Body of pancreas (tissue), 4 donors: ENCODE measurements at places on chromosomes 13 and 19. TPM values are rescaled to one million over a fixed set of nuclear protein-coding genes. Genes with fewer than 3 reads are reported as not detected.

DNA sequence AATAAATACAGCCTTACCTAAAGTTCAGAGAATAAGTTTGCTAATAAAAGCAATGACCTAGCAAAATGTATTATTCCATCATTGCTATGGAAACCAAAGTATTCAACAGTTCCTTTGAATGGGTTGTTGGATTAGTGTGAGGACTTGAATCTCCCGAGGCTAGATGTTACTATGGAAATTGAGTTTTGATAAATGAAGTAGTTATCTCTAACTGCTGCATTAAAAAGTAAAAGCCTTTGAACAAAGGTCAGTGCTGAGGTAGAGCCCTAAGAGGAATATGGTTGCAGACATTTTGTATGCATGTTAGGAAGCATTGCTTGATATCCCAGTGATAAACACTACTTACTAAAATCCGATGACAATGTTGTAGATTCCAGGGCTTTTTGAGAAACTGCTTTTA, 6.2 kb downstream of the KLF5 start:
- peaks cover 51% of the 10 kb centered on the region for H3K4me1 ChIP-seq
- no peak for DNase-seq
- H3K36me3 ChIP-seq, result no peaks in the 10 kb centered on the region
- no peak overlapping the region for H3K4me3 ChIP-seq

- H3K4me3 ChIP-seq, result no peak overlapping the region
- no peaks in the 10 kb centered on the region for H3K36me3 ChIP-seq
- no peak for DNase-seq
- no peaks in the 10 kb centered on the region for H3K4me1 ChIP-seq
- no peak overlapping the region for H3K27ac ChIP-seq
- H3K27me3 ChIP-seq, result no peaks in the 10 kb centered on the region
Measured at GRCh38 chr19:16920816-16921529, 32.2 kb downstream of the F2RL3 start.

- H3K4me3 ChIP-seq, result no peak overlapping the region
- H3K36me3 ChIP-seq, result no peaks in the 10 kb centered on the region
- no peaks in the 10 kb centered on the region for H3K4me1 ChIP-seq
Measured at GRCh38 chr13:66503890-66504289, 726.2 kb downstream of the PCDH9 start.

- DNase-seq, result no peak
- H3K27ac ChIP-seq, result peak overlapping the region; percentile 98
- peaks cover 21% of the 10 kb centered on the region for H3K4me1 ChIP-seq
Measured at GRCh38 chr13:21059641-21060337, 1.6 kb downstream of the LATS2 start.

The IGSF23 gene
- not detected for total RNA-seq

The DAZAP1 gene
- total RNA-seq, result 63.3 TPM

GRCh38 chr19:32333227-32333626, 12.2 kb upstream of the ZNF507 start:
- H3K4me3 ChIP-seq, result no peak overlapping the region
- no peak overlapping the region for H3K27ac ChIP-seq
- DNase-seq, result no peak
- no peaks in the 10 kb centered on the region for H3K36me3 ChIP-seq

- H3K27ac ChIP-seq, result peak overlapping the region; percentile 90
- H3K27me3 ChIP-seq, result no peaks in the 10 kb centered on the region
- no peaks in the 10 kb centered on the region for H3K36me3 ChIP-seq
- H3K4me3 ChIP-seq, result no peak overlapping the region
- peak; percentile 37 for DNase-seq
Measured at GRCh38 chr19:19403373-19403901, 2.0 kb upstream of the GATAD2A start.

The FAAP24 gene
- 4.9 TPM for total RNA-seq

GRCh38 chr13:69565334-69565733, 542.3 kb upstream of the ATXN8OS start:
- no peaks in the 10 kb centered on the region for H3K27me3 ChIP-seq
- no peak for DNase-seq
- H3K36me3 ChIP-seq, result no peaks in the 10 kb centered on the region
- H3K27ac ChIP-seq, result no peak overlapping the region
- H3K4me3 ChIP-seq, result no peak overlapping the region

- H3K27ac ChIP-seq, result no peak overlapping the region
- H3K36me3 ChIP-seq, result no peaks in the 10 kb centered on the region
- H3K4me1 ChIP-seq, result peaks cover 12% of the 10 kb centered on the region
Measured at GRCh38 chr13:100610391-100611347, 22.1 kb upstream of the GGACT start.

The VN1R4 gene
- not detected for total RNA-seq

The PSG6 gene
- total RNA-seq, result not detected

The PSG1 gene
- total RNA-seq, result not detected

The ARL11 gene
- 0.52 TPM for total RNA-seq

The ONECUT3 gene
- 0.26 TPM for total RNA-seq

- no peak overlapping the region for H3K4me3 ChIP-seq
- no peaks in the 10 kb centered on the region for H3K4me1 ChIP-seq
- H3K36me3 ChIP-seq, result no peaks in the 10 kb centered on the region
- H3K27ac ChIP-seq, result no peak overlapping the region
- no peaks in the 10 kb centered on the region for H3K27me3 ChIP-seq
- no peak for DNase-seq
Measured at GRCh38 chr13:97445522-97446187, 11.7 kb downstream of the RAP2A start.

- H3K27me3 ChIP-seq, result no peaks in the 10 kb centered on the region
- H3K27ac ChIP-seq, result peak overlapping the region; percentile 40
- no peak overlapping the region for H3K4me3 ChIP-seq
- peaks cover 8% of the 10 kb centered on the region for H3K4me1 ChIP-seq
Measured at GRCh38 chr13:113926301-113926761, 47.5 kb downstream of the C13orf46 start.

GRCh38 chr13:26942184-26942583, 181.6 kb upstream of the GPR12 start:
- H3K27me3 ChIP-seq, result no peaks in the 10 kb centered on the region
- no peak overlapping the region for H3K27ac ChIP-seq
- no peaks in the 10 kb centered on the region for H3K36me3 ChIP-seq
- H3K4me1 ChIP-seq, result no peaks in the 10 kb centered on the region
- DNase-seq, result no peak

DNA sequence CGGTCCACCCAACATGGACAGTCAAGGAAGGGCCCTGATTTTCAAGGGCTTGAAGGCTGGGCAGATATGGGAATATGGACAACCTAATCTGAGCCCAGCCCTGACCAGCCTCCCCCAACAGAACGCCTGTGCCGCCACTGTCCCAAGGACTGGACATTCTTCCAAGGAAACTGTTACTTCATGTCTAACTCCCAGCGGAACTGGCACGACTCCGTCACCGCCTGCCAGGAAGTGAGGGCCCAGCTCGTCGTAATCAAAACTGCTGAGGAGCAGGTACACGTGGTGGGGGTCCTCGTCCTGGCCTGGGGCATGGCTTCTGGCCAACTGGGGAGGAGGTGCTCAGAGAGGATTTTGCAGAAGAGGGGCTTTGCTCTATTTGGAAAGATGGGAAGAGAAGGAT, 3.5 kb downstream of the CLEC4M start:
- H3K27me3 ChIP-seq, result no peaks in the 10 kb centered on the region
- no peak overlapping the region for H3K27ac ChIP-seq
- DNase-seq, result no peak
- no peaks in the 10 kb centered on the region for H3K36me3 ChIP-seq
- H3K4me1 ChIP-seq, result no peaks in the 10 kb centered on the region
- no peak overlapping the region for H3K4me3 ChIP-seq

The KIR2DL4 gene
- total RNA-seq, result not detected

The ZNF134 gene
- 10.9 TPM for total RNA-seq

The LRRC8E gene
- total RNA-seq, result 3.4 TPM

DNA sequence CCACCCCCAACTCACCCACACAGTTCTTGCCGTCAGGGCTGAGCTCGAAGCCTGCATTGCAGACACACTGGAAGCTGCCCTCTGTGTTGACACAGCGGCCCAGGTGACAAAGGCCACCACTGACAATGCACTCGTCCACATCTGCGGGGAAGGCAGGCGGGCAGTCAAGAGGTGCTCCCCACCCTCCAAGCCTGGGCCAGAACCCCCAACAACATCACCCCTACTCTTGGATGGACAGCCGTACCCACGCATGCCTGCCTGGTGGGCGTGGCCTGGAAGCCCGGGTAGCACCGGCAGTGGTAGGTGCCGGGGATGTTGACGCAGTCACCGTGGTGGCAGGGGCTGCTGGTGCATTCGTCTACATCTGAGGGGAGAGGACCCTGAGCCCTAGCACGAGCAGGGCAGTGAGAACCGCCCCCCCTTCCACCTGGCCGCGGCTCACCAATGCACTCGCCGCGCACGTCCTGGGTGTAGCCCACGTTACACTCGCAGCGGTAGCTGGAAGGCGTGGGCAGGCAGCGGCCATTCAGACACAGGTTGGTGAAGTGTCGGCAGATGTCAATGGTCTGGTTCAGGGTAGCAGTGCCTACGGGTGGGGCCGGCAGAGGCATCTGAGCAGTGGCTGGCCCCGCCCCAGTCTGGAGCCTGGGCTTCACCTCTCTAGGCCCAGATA, 13.3 kb downstream of the FBN3 start:
- peaks cover 10% of the 10 kb centered on the region for H3K4me1 ChIP-seq
- H3K27me3 ChIP-seq, result no peaks in the 10 kb centered on the region
- H3K36me3 ChIP-seq, result no peaks in the 10 kb centered on the region
- no peak for DNase-seq

DNA sequence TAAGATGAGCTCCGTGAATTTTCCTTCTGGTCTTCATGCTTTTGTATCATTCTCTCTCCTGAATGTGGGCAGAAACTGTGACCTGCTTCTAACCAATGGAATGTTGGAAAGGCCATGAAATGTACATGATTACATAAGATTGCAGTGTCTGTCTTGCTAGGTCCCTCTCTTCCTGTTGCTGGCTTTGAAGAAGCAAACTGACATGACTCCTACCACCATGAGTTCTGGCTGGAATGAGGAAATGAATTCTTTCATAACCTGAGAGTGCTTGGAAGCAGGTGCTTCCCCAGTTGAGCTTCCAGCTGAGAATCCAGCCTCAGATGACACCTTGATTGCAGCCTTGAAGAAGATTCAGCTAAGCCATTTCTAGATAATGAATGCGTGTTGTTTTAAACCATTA, 275.0 kb upstream of the MIR17HG start:
- no peaks in the 10 kb centered on the region for H3K36me3 ChIP-seq
- H3K4me1 ChIP-seq, result no peaks in the 10 kb centered on the region
- no peaks in the 10 kb centered on the region for H3K27me3 ChIP-seq
- H3K4me3 ChIP-seq, result no peak overlapping the region
- H3K27ac ChIP-seq, result no peak overlapping the region
- no peak for DNase-seq

- H3K36me3 ChIP-seq, result peaks cover 8% of the 10 kb centered on the region
- peaks cover 37% of the 10 kb centered on the region for H3K4me1 ChIP-seq
- H3K27ac ChIP-seq, result peak overlapping the region; percentile 79
- no peaks in the 10 kb centered on the region for H3K27me3 ChIP-seq
- DNase-seq, result peak; percentile 45
Measured at GRCh38 chr19:10565028-10565566, 713 bp downstream of the KRI1 start.

GRCh38 chr13:97809576-97809975, 143.9 kb upstream of the IPO5 start:
- no peak overlapping the region for H3K4me3 ChIP-seq
- H3K27me3 ChIP-seq, result no peaks in the 10 kb centered on the region
- H3K27ac ChIP-seq, result no peak overlapping the region
- H3K4me1 ChIP-seq, result no peaks in the 10 kb centered on the region
- no peak for DNase-seq

The POU2F2 gene
- total RNA-seq, result 1.6 TPM

The MADCAM1 gene
- 3.6 TPM for total RNA-seq

DNA sequence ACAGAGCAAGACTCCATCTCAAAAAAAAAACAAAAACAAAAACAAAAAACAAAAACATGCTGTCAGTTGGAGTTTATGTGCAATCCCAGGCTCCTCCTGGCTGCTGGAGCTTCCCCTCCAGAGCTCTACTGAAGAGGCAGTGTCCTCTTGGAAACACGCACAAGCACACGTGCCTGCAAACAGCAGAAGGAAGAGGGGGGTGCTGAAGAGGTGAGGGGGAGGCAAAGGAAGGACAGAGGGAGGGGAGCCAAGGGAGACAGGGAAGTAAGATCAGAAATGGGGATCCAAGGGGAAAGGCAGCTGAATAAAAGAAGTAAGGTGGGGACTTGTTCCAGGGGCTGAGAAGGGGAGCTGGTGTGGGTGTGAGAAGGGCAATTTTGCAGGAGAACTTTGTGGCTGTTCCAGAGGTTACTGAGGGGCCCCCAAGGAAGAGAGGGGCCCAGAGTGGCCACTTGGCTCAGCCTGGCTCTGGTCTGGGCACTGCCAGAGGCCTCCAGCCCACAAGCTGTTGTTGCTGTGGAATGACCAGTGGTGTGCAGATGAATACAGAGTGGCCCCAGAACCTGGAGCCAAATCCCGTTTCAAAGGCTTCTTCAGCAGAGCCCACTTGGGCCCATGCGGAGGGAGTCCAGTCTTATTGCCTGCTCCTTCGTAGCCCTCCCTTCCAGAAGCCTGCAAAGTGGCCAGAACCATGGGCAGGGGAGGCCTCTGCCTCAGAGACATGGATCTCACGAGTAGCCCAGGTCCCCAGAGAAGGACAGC, 34.4 kb downstream of the LYL1 start:
- DNase-seq, result no peak
- no peak overlapping the region for H3K4me3 ChIP-seq
- peaks cover 33% of the 10 kb centered on the region for H3K4me1 ChIP-seq
- H3K27me3 ChIP-seq, result no peaks in the 10 kb centered on the region
- no peaks in the 10 kb centered on the region for H3K36me3 ChIP-seq

The CLEC4M gene
- not detected for total RNA-seq
